Stimulated activated CD8-positive, alpha-beta memory T cell treated with anti-CD3 and anti-CD28 coated beads, Interleukin-2, amount 100 ng/mL, for 1 hour (primary cell): ENCODE measurements at places on chromosomes 5 and 9.

- DNase-seq: no peak
Measured at GRCh38 chr5:41071242-41071641, at the start of gene MROH2B. Gene MROH2B (minus strand): TSS chr5:41071342. CDS start chr5:41070852, 490 bp downstream.

- DNase-seq: no peak
Measured at GRCh38 chr9:91736898-91737601, 213.0 kb downstream of the ROR2 start.

DNA sequence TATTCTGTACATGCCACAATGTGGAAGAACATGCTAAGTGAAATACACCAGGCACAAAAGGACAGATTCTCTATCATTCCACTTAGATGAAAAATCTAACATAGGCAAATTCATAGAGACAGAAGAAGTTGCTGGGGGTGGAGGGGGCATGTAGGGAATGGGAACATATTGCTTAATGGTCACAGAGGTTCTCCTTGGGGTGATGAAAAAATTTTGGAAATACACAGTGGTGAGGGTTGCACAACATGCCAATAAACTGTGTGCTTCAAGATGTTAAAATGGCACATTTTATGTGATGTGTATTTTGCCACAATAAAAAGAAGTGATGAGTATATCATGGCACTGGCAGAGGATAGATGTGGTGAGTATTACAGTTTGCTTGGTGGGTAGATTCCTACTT, 111.9 kb downstream of the SUSD1 start:
- DNase-seq: no peak

DNA sequence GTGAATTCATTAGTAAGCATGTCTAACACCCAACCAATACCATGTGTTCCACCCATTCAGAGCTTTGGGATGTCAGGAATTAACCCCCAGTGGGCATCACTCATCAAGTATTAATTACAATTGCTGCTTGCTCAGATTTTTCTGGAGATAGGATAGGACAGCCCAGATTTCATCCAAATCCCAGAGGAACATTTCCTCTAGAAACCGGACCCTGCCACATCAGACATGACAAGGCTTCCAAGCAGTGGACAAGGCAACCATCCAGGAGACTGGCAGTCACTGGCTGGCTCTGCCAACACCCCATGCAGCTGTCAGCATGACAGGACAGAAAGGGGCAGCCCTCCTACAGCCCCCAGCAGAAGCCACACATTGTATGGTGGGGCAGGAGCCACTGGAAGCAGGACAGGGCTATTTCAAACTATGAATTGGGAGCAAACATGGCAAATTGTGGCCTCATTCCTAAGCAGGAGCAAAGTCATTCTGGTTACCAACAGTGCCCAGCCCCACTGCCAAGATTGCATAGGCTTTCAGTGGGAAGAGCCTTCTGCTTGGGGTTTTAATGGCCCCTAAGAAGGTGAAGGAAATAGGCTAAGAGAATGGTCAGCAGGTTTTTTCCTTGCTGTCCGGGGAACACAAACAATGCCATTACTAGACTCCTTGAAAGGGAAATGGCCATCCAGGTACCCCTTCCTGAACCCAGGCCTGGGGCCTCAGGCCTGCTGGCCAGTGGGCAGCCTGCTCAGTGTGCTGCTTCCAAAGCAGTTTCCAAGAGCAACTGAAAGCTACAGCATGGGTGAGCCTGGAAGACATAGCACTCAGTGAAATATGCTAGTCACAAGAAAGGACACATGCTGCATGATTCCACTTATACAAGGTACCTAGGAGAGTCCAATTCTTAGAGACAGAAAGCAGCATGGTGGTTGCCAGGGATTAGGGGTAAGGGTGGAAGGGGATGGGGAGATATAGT, 294.7 kb upstream of the SLC30A5 start:
- DNase-seq: no peak

- DNase-seq: no peak
Measured at GRCh38 chr5:127010362-127010761, 20.0 kb downstream of the MARCHF3 start.

GRCh38 chr9:95211028-95211427, 106.5 kb downstream of the FANCC start:
- DNase-seq: no peak

GRCh38 chr9:123742009-123742767, 187.7 kb downstream of the DENND1A start:
- no peak for DNase-seq

DNA sequence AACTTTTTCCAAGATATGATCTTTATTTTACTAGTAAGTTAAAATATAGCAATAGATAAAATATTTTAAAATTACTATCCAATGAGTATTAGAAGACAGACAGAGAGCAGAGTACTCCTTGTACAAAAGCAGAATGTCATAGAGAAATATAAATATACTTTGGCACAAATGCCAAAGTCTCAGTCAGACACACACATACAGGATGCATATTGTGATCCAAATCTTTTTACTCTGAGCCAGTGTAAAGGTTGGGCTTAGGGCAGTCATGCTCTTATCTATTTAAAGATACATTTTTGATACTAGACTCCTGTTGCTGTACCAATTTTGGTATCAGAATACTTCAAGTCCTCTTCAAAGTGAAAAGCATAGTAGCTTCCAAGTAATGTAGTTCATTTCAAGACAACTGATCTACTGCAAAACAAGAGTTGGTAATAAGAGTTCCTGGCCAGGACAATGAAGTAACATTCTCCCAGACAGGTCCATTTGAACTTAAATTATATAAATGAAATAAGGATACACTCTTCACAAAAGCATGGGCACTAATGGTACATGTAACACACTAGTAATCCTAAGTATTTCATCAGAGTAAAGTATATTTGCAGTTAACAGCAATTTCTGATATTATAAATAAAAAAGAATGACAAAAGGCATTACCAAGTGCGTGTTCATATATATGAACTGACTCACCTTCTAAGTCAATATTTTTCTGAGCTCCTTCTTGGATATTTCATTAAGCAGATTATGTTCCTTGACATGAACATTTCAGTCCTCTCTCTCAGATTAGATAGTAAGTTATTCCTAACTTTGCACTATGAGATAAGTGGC, 10.5 kb downstream of the PFDN1 start:
- DNase-seq: no peak

- DNase-seq: no peak
Measured at GRCh38 chr5:112390327-112390726, 28.8 kb downstream of the EPB41L4A start.

- DNase-seq: no peak
Measured at GRCh38 chr5:148619484-148619883, 34.8 kb downstream of the HTR4 start.

DNA sequence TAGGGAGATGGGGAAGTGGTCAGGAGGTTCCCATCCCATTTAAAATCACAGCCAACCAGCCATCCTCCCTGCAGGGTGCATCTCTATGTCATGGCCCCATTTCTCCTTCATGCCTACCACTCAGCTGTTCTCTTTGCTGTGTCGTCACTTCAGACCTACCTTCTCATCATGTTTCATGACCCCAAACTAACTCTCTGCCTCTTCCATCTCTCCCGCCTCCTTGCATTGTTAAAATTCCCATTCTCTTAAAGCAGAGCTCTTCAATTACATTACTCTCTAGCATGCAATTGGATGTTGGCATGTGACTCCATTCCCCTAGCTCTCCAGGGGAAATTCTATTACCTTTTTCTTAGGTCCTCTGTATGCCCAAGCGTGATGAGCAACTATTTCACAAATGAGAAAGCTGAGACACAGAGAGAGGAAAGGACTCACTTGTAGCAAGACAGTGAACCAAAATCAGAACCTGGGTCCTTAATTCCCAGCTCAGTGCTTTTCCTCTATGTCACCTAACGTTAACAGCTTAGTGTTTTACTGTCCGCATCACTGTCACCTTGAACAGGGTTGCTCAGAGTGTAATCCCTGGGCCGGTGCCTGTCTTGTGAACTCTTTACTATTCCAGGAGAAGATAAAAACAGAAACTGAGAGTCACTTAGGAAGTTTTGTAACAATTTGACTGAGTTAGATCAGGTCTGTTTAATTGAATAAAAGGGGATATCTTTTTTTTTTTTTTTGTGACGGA, 28.1 kb downstream of the PDE6A start:
- no peak for DNase-seq

DNA sequence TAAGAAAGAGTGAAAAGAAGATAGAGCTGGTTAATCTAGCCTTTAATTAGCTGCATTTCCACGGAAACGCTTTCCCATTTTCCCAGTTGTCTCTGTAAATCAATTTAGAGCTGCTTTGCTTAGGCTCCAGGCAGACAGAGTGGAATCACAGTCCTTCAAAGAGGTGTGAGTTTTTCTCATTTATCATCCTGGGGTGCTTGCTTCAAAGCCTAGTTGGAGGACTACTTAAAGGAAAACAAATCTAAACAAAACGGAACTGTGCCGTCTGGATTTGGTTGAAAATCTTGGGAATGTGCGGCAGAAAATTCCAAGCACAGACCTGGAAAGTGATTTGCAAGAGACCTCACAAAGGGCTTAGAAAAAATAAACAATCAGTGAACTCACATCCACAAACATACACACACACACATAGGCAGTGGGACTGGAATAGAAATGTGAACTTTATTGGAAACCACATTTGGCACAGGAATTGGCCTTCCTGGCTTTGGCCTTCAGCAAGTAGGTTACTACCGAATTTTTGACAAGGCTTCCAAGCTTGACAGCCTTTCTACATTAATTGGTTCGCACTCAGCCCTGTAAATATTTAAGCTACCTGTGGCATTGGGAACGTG, 235.2 kb upstream of the SLC24A2 start:
- no peak for DNase-seq

- no peak for DNase-seq
Measured at GRCh38 chr9:68802525-68803015, 97.5 kb downstream of the PIP5K1B start.

DNA sequence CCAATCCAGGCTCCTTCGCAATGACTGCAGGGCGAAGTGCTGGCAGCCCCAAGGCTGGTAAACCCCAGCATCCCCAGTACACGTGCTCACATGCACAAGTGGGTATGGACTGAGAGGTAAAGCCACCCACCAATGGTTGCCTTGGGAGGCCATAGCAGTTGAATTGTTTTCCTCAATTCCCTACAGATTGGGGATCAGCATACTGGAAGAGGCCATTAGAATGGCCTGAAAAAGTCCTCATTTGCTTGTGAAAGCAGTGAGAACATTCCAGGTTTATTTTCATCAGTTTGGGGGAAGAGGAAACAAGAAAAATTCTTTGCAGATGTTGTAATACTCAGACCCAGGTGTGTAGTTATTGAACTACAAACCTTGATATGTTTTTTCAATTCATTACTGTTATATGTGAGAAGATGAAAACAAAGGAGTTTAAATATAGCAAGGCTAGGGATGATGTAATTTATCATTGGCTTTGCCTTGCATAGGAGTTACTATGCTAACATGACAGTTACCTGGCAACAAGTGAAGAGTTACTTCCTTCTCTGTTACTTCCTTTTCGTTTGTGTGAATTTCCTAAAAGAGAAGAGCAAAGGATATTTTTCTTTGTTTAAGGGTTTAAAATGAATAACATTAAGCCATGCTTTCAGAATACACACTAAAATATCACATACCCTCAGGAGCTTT, 36.4 kb downstream of the MTMR12 start:
- no peak for DNase-seq

- DNase-seq: no peak
Measured at GRCh38 chr5:109028608-109029299, 281.1 kb downstream of the FER start.

- peak; percentile 60 for DNase-seq
Measured at GRCh38 chr9:124774129-124774978, 2.6 kb upstream of the OLFML2A start.

DNA sequence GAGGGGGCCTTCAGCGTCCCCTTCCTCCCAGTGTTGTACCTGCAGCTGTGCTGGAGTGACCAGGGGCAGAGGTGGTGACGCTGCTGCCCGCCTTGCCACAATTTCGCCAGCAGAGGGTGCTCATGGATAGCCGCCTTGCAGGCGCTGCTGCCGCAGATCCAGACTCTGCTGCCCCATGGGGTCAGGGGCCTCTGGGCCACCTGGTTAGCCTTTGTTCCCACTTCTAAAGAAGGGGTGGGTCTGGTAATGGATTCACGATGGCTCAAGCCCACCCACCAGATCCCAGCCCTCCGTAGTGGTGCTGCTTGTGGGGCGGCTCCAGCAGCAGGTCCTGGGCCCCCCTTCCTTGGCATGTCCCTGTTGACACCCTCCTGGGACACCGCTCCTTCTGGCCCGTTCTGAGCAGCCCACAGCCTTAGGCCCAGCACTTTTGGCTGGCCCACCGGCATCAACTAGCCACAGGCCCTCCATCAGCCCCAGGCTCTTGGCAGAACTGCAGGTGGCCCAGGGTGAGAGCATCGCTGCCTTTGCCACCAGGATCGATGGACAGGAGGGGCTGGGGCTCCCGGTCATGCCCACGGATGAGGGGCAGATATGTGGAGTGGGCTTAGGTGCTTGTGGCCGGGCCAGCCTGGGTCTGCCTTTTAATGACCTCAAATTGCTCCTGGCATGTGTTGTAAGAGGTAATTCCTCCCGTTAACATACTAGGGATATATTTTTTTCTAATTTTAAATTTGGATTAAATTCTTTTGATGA, 57.2 kb downstream of the COL5A1 start:
- no peak for DNase-seq

GRCh38 chr9:109585796-109586195, 87.7 kb upstream of the PTPN3 start:
- DNase-seq: no peak

GRCh38 chr5:104793031-104793754, 1230.6 kb upstream of the NUDT12 start:
- DNase-seq: no peak

DNA sequence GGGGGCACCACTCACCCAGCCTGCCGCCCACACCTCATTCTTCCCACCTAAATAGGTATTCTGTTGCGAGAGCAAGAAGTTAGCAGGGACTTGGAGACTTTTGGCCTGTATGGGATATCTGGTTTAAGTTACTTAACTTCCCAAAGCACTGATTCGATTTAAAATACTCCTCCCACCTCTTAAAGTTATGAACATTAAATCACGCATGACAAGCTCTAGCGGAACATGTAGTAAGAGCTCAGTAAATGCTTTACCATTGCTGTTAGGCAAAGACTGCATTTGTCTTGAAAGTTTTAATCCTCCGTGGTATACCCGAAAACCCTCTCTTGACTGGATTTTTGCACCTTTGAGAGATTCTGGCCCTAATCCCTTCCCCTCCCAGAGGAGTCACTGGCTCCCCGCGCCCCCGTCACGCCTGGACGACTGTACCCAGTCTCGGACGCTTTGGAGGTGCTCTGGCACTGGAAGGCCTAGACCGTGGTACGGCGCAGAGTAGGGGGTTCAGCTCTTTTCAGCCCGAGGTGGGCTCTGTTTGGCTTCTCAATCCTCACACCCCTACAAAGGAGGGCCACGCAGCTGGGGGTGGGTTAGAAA, 4.4 kb downstream of the GDNF start:
- DNase-seq: no peak

DNA sequence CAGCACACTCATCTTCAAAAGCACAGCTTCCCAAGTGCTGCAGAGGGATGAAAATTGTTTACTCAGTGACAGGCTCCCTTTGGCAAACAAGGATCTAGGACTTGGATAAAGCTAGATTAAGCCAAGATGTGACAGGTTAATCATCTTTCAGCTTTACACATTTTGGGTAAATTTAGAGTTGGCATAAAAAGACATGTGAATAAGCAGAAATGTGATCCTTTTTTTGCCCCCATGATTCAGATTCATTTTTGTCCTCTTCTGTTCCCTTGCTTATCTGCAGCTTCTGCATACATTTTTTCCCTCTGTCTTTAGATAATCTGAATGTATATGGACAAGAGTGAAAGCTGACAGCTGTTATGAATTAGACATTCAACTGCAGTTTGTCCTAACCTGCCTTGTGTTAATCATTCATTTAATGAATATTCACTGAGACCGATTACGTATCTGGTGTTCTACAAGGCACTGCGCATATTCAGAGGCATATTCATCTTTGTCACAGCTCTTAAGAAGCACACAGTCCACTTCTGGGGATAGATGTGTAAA, 19.6 kb downstream of the ADAMTSL1 start:
- DNase-seq: no peak
